ENCODE measurements at places on chromosomes 2 and 18.

DNA sequence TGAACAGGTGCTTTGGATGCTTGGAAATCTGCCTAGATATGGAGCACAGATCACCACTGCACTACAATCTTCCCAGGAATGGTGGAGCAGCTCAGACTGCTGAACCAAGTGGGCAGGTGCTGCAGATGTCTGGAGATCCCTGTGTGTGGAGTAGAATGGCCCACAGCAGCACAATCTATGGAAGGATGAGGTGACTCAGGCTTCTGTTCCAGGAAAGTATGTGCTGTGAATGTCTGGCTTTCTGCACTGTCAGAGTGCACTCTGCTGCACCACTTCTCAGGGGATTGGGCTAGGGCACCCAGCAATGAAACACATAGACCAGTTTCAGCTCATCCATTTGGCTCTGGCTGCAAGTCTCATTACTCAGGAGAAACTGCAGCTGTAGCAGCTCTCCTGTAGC, 865.4 kb upstream of the NXPH2 start:
- DNase-seq = no peak

GRCh38 chr18:63844254-63844653, 43.3 kb upstream of the SERPINB2 start:
- DNase-seq = peak; percentile 68

DNA sequence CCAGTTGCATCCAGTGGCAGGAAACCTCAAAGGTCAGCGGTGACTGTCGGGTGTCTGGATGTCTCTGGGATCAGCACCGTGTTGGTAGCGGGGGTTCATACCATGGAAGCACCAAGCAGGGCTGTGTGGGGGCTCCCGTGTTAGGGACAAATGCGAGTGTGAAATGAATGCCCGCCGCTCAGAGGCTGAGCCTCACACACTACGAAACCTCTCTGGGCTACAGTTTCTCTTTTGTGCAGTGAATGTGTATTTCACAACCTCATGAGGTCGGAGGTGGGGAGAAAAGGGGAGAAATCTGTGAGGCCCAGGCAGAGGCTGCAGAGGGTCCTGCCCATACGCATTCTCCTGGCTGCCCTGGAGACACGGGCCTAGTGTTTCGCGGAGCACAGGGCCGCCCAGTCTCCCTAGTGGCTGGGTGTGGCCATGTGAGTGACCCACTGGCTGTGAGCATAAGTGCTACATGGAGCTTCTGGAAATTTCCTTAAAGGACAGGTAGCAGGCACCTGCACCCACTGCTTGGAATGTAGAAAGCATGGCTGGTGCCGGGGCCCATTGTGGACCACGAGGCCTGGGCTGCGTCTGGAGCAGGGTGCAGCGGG, 138.0 kb upstream of the GLI2 start:
- DNase-seq = no peak

- peak; percentile 9 for DNase-seq
These were observed 53.5 kb downstream of the COLEC12 start for GRCh38 chr18:446941-447560.
